ENCODE measurements at places on chromosomes 3 and 15.

- no peak for DNase-seq
Measured at GRCh38 chr3:129039271-129040038, 21.1 kb upstream of the GP9 start.

DNA sequence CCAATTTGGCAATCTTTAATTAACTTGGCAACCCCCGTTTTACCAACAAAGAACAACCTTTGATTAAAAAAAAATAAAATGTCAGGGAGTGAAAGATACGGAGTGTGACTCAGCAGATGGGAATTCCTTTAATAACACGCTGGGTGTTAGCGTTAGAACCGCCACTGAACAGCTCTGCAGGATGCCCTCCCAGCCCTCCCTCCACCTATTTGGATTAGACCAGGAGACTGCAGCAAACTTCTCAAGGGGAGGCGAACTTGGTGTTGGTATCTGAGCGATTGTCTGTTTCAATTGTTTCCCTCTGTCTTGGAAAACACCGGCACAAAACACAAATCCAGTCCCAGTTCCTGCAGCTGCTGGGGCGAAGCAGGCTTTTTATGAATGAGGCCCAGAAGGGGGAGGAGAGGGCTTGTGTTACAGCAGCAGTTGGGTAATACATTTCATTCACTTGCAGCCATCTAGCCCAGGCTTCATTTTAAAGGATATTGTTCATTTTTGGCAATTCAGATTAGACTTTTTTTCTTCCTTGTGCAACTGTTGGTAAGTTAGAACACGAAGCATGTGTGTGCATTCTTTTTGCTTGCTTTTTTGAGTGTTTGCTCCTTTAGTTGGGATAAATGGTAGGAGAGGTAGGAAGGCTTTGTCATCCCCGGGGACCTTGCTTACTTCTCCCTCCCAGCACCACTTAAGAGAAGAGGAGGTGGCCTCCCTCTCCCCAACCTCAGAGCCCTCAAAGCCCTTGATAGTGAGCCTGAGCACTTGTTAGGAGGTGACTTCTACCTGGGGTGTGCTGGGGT is 152.3 kb downstream of the IGF1R start:
- no peak for DNase-seq

DNA sequence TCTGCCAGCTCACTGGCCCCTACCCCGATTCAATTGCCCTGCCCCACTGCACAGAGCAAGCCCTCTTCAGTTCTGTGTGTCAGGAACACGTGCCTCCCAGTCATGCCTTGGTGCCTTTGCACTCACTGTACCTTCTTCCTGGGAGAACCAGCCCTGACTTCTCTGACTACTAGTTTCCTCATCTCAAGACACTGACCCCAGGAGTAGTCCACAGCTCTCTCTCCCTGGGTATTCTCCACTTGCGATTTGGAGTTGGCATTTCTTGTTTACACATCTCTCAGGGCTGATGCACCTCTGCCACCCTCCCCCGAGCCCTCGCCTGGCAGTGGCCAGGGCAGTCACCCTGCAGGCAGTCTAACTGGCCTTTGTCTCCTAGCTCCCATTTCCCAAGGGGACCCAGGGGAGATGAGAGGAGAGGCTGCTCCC is 5.7 kb downstream of the CISH start:
- DNase-seq = no peak

DNA sequence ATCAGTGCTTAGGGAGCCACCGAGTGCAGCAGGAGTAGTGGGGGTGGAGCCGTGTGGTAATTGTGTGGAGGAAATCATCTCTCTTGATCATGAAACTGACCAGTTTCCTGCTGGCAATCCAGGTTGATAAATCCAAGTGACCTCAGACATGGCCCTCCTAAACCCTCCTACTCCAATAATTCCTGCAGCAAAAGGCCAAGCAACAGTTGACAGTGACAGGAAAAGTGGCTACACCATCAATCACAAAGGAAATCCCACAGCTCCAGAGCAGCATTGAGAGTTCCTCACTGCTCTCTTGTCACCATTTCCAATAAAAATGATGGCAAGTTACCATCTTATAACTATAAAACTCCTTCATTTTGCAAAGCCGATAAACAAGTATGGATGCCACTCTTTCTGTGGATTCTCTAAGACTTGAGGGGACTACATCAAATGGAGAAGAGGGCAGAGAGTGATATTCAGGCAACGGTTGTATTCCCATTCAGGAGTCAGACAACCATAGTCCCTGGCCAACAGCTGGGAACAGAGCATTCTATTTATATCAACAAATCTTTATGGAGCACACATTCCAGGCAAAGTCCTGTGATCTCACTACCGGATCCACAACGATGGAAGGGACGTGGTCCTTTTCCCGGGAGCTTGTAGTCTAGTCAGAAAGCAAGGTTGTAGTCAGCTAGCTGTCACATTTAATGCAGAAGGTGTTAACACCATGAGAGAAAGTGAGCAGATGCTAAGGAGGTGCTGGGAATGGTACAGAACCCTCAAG is 312.5 kb upstream of the CTNNB1 start:
- no peak for DNase-seq

GRCh38 chr3:17175187-17175807 is 290.5 kb downstream of the PLCL2 start:
- no peak for DNase-seq
